Effector memory CD4-positive, alpha-beta T cell (primary cell): ENCODE measurements at places on chromosomes 1 and 21.

- no peak overlapping the region for H3K4me3 ChIP-seq
- DNase-seq = no peak
- H3K36me3 ChIP-seq = no peaks in the 10 kb centered on the region
- no peaks in the 10 kb centered on the region for H3K4me1 ChIP-seq
These were observed 244.8 kb downstream of the ASTN1 start for GRCh38 chr1:176919386-176920378.

DNA sequence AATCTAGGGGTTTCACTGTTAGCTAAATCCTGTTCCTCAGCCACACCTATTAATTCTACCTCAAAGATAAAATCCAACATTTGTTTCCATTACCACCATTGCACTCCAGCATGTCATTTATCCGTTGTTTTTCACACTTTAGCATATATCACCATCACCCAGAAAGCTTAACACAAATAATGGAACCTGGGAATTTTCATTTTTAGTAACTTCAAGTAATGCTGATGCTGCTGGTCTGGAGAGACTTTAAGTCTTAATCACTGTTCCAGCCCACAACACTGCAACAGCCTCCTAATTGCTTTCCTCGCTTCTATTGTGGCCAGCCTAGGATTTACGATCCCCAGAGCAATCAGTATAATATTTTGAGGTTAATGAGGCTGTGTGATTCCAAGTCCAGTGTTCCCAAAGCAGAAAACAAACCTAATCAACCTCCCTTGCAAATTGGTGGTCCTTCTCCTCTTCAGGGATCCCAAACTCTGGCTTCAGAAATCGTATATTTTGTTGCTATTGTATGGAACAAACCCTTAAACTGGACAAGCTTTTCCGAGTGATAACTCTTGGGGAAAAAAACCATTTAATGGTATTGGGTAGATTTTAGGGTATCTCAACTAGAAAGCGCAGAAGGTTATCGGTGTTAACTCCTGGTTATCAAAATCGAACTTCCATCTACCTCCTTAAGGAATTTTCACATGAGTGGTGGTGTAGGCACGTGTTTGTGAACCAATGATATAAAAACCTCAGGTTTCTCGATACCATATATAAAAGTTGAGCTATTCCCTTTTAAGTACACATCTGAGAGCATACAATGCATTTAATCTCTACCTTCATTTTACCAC, 50.0 kb upstream of the BOLA1 start:
- peak overlapping the region; percentile 47 for H3K4me3 ChIP-seq
- DNase-seq = no peak
- H3K36me3 ChIP-seq = peaks cover 4% of the 10 kb centered on the region
- H3K4me1 ChIP-seq = peaks cover 24% of the 10 kb centered on the region

- DNase-seq = no peak
- H3K4me3 ChIP-seq = no peak overlapping the region
- H3K36me3 ChIP-seq = no peaks in the 10 kb centered on the region
These were observed 1.9 kb downstream of the ETNK2 start for GRCh38 chr1:204149635-204150565.

- no peak overlapping the region for H3K4me3 ChIP-seq
- H3K4me1 ChIP-seq = no peaks in the 10 kb centered on the region
- peaks cover 4% of the 10 kb centered on the region for H3K27me3 ChIP-seq
These were observed 35.8 kb downstream of the RIPK4 start for GRCh38 chr21:41731081-41731480.

DNA sequence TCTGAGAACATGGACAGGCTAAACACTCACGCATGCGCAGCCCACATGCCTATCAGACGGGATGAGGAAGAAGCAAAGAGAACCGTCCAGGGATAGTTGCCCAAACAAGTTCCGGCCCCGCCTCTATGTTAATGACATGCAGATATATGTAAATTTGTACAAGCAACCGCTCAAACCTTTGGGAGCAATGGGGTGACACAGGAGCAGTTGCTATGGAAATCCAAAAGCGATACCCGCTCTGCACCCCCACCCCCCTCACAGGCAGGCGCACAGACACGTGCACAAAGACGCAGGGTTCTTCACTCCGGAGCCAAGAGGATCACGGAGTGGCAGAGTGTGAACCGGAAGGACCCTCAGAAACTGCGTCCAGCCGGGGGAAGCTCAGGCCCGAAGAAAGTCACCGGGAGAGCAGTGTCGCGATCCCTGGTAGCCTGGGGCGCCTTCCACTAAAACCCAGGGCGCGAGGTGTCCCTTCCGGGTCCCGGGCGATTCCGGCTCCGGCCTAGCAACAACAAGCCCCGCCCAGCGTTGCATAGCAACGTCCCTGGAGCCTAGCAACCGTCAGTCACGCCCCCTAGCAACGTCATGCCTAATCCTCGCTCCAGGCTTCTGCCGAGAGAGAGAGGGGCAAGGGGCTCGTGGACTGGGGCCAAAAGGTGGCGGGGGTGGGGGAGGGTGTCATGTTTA, 24.1 kb upstream of the ADGRB2 start:
- H3K27ac ChIP-seq = peak overlapping the region; percentile 71
- peak; percentile 81 for DNase-seq
- no peaks in the 10 kb centered on the region for H3K27me3 ChIP-seq
